ENCODE measurements at places on chromosomes 4 and X. TPM values are rescaled to one million over a fixed set of nuclear protein-coding genes. Genes with fewer than 3 reads are reported as not detected.

DNA sequence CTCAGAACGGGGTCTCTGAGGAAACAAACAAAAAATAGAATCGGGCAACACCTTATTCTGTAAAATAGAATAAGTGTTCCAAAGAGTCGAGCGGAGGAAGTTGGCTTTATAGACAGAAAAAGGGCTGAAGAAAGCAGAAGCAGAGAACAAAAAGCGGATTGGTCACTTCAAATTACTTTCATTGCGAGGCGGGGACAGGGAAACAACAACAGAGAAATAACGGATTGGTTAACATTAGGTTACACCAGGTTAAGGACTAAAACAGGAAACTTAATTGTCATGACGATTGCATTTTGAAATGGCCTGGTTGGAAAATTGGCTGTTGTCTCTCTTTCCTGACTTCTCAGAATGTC, 433 bp upstream of the COQ2 start:
- no peak for DNase-seq

DNA sequence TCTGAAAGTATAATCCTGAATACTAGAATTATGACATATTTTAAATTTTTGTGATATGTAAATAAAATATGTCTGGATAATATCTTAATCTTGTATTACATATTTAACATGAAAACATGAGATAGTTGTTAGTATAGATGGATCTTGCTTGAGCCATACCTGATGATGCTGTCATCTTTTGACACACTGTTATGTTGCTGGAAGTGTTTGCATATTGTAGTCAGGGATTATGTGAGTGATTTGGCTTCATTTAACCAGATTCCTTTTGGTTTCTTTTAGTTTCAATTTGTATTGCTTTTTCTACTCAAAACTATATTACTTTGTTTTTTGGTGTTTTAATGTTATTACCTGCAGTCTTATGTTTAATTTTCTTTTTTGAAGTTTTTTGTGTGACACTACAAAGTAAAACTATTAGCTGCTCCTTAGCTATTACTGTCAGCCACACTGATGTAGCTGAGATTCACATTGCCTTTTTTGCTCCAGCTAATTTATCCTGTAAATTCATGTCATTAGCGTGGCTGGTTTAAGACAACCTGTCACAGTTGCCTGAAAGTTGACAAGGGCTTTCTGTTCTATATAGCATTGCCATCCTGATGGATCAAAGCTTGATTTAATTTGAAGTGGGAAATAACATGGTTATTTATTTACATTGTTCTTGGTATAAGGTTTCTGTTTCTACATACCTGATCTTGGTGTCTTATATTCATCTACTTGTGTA, 33.7 kb downstream of the METAP1 start:
- no peak for DNase-seq

DNA sequence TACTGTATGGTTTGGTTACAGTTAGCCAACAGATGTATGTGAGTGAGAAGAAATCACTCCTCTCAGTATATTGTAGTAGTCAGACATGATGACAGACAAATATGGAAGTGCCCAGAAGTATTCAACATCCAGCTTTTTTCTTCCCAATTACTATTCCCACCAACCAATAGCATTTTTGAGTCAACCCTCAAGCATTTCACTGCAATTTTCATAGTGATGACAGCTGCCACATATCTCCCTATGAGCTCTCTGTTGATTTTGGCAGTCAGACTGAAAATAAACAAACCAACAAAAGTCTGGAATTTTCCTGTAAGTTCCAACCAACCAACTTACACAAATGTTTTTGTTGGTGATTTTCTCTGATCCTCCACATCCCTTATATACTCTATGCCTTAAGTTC, 8.2 kb upstream of the TRAM1L1 start:
- DNase-seq = no peak

DNA sequence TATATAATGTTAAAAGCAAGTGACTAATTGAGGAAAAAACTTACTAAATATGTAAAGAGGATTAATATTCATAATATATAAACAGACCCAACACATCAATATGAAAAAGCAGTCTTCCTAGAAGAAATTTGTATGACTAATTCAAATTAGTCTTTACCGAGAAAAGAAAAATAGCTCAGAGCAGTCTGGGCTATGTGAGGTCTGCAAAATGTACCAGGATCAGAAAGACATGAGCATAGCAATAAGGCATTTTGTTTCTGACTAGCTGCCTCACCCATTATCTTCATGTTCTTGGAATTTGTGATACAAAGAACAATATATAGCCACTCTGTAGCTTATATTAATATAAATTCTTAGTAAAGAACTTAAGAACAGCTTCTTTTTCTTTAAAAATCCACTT, 13.7 kb upstream of the TMPRSS11B start:
- DNase-seq = no peak

DNA sequence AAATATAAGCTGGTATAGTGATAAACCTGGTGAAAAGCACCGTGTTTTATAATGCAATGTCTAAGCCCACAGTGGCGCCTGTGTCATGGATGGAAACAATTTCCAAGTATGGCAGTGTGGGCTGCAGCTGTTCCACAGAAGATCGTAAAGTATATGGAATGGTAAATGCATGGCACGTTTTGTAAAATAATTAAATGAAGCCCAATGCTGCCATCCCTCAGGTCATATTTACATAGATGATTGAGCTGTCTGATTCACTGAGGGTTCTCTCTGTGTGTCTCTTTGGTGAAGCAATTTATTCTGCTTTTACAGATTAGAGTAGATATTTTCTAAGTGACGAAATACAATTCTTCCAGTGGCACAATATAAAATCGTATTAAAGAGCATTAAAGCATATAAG, 164.8 kb downstream of the ASMT start:
- DNase-seq = no peak

- DNase-seq = no peak
These were observed 45.0 kb downstream of the PGRMC2 start for GRCh38 chr4:128242601-128243000.

DNA sequence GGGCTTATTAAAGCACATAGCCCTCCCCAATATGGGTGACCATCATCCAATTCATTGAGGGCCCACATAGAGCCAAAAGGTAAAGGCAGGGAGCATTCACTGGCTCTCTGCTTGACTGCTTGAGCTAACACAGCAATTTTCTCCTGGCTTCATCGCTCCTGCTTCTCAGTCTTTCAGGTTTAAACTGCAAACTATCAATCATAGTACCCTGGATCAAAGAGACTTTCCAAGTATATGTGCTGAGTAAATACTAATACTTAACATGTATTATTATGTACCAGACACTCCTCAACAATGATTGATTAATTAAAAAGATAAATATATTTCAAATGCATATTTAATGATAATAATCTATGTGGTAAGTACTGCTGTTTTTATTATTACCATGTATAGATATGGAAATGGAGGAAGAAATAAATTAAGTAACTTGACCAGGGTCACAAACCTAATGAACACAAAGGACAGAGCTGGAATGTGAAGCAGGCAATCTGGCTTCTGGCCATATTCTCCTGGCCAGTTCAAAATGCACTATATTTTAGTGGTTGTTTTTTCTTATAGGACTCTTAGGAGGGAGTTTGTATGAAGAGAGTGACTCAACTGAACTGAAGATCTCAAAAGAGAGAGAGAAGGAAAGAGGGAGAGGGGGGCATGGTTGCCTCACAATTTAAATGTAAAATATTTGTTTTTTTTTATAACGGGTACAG, 1197.3 kb downstream of the TECRL start:
- no peak for DNase-seq

Gene PPP2R2C
- polyA plus RNA-seq = 0.94 TPM

Gene PRR32
- not detected for polyA plus RNA-seq

Data from urinary bladder (tissue), 4 donors.